SJSA1 (cell line): ENCODE measurements at places on chromosomes 1 and 21. TPM values are rescaled to one million over a fixed set of nuclear protein-coding genes. Genes with fewer than 3 reads are reported as not detected.

The GMEB1 gene
- 4.4 and 4.7 TPM in 2 replicates for total RNA-seq

The MAGI3 gene
- total RNA-seq, result 16.5 and 25.4 TPM in 2 replicates

The DCST1 gene
- total RNA-seq, result not detected in 2 replicates

The LDLRAD1 gene
- not detected in 2 replicates for total RNA-seq

The ICOSLG gene
- 0.26 TPM in 1 of 2 replicates, not detected in the other for total RNA-seq

The CDA gene
- not detected in 2 replicates for total RNA-seq

The ATP13A2 gene
- total RNA-seq, result 15.2 and 17.1 TPM in 2 replicates

The PROK1 gene
- total RNA-seq, result not detected in 2 replicates

The C1orf87 gene
- not detected in 2 replicates for total RNA-seq

The SLC25A34 gene
- total RNA-seq, result 0.22 and 0.92 TPM in 2 replicates

The RNU1-3 gene
- under 0.01 and 294 TPM in 2 replicates for total RNA-seq

The CFAP74 gene
- total RNA-seq, result not detected in 2 replicates

The FAM72D gene
- total RNA-seq, result 1.4 and 2.9 TPM in 2 replicates

The VANGL2 gene
- 2.2 and 2.3 TPM in 2 replicates for total RNA-seq

The LRRN2 gene
- not detected in 2 replicates for total RNA-seq

The DNASE2B gene
- total RNA-seq, result not detected in 2 replicates

The UBL4B gene
- not detected in 2 replicates for total RNA-seq

The TRIM67 gene
- 0.47 and 0.61 TPM in 2 replicates for total RNA-seq

The OR10R2 gene
- total RNA-seq, result not detected in 2 replicates

The EPHA2 gene
- 44.0 and 51.0 TPM in 2 replicates for total RNA-seq

The CFAP57 gene
- 0.16 TPM in 1 of 2 replicates, not detected in the other for total RNA-seq

The KCND3 gene
- total RNA-seq, result 0.25 TPM in 1 of 2 replicates, not detected in the other

The SLC44A5 gene
- total RNA-seq, result 0.05 TPM in 1 of 2 replicates, not detected in the other

The MTMR11 gene
- 2.1 and 6.4 TPM in 2 replicates for total RNA-seq

The MRAP gene
- total RNA-seq, result not detected in 2 replicates

The RBP7 gene
- total RNA-seq, result 0.38 and 8.1 TPM in 2 replicates

The EPHA8 gene
- total RNA-seq, result not detected in 2 replicates

The PPIAL4G gene
- total RNA-seq, result not detected in 2 replicates

The ZCCHC17 gene
- 42.0 and 50.2 TPM in 2 replicates for total RNA-seq

The PDZK1 gene
- total RNA-seq, result 2.1 TPM in 1 of 2 replicates, not detected in the other

The PRAMEF5 gene
- not detected in 2 replicates for total RNA-seq

The TMEM53 gene
- 1.6 and 17.2 TPM in 2 replicates for total RNA-seq

The C4BPA gene
- not detected in 2 replicates for total RNA-seq

The AK5 gene
- total RNA-seq, result 0.60 and 1.4 TPM in 2 replicates

The PFKL gene
- 125 and 134 TPM in 2 replicates for total RNA-seq

The CLEC20A gene
- not detected in 2 replicates for total RNA-seq

The RXRG gene
- total RNA-seq, result not detected in 2 replicates

The PDZK1IP1 gene
- total RNA-seq, result not detected in 2 replicates

The LCE3D gene
- total RNA-seq, result not detected in 2 replicates

The PTGS2 gene
- total RNA-seq, result 0.13 TPM in 1 of 2 replicates, not detected in the other

The KCNA3 gene
- not detected in 2 replicates for total RNA-seq

The CLIC4 gene
- 381 and 457 TPM in 2 replicates for total RNA-seq

The TMPRSS2 gene
- not detected in 2 replicates for total RNA-seq

The THEM5 gene
- total RNA-seq, result not detected in 2 replicates

The ITGB2 gene
- total RNA-seq, result 116 and 120 TPM in 2 replicates

The KIF26B gene
- 3.9 and 5.9 TPM in 2 replicates for total RNA-seq

The LMOD1 gene
- 6.4 and 8.1 TPM in 2 replicates for total RNA-seq

The SLAMF6 gene
- total RNA-seq, result not detected in 2 replicates

The PKP1 gene
- total RNA-seq, result not detected in 2 replicates

The FAM131C gene
- 0.11 TPM in 1 of 2 replicates, not detected in the other for total RNA-seq

The SPRR1B gene
- not detected in 2 replicates for total RNA-seq

The LIN28A gene
- total RNA-seq, result not detected in 2 replicates
